Activated T-helper 1 cell treated with anti-CD3 and anti-CD28 coated beads, Interleukin-2, amount 50 U/mL, for 16 hours (primary cell): ENCODE measurements at places on chromosomes 6 and 20.

- no peak for DNase-seq
These were observed 14.9 kb downstream of the TREML2 start for GRCh38 chr6:41186031-41186562.

DNA sequence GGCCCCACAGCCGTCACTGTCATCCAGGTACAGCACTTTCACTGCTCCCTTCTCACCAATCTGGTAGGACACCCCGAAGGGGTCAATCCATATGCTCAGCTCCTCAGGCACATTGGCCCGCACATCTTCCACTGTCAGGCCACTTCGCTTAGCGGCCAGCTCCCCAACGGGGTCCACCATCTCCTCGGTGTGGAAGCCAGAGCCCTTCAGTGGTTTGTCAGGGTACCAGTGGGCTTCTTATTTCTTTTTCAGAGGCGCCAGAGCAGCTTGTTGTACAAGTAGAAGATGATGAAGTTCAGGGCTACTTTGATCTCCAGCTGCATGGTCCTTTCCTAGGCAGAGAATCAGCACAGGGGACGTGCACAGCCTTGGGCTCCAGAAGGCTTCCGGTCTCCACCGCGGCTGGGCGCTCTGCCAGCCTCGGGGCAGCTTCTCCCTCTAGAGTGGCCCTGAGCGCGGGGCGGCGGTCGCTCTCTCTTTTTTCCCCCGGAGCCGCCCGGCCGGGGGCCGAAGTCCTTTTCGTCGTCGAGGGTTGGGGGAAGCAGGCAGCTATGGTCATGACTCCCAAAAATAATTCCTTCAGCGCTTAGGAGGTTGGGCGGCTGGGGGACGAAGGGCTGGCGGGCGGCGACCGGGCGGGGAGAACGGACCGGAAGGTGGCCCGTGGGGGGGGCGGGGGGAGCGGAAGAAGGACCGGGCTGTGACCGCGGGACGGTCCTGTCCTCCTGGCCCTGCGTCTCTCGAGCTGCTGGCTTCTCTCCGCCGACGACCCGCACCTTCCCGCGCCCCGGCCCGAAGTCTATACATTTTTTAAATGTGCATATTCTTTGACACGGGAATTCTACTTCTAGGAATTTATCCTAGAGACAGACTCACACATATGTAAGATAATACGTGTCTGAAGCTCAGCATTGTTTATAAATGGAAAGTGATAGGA, 6.5 kb upstream of the ZSCAN9 start:
- no peak for DNase-seq

DNA sequence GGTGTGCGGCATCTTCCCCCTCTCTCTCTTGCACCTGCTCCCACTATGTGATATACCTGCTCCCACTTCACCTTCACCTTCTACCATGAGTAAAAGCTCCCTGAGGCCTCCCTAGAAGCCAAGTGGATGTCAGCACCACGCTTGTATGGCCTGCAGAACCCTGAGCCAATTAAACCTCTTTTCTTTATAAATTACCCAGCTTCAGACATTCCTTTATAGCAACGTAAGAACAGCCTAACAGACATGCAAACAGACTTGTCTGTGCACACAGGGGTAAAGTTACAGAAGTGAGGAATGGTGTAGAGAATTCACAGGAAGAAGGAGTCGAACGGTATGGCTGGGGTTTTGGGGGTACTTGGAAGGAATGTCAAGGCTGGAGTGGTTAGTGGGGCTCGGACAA, 14.8 kb upstream of the TGM2 start:
- DNase-seq = no peak

- no peak for DNase-seq
These were observed 21.6 kb downstream of the TPX2 start for GRCh38 chr20:31760519-31761240.

GRCh38 chr20:62656919-62657588, 14.8 kb downstream of the SLCO4A1 start:
- no peak for DNase-seq

GRCh38 chr20:60558486-60558885, 600.3 kb downstream of the CDH26 start:
- no peak for DNase-seq

DNA sequence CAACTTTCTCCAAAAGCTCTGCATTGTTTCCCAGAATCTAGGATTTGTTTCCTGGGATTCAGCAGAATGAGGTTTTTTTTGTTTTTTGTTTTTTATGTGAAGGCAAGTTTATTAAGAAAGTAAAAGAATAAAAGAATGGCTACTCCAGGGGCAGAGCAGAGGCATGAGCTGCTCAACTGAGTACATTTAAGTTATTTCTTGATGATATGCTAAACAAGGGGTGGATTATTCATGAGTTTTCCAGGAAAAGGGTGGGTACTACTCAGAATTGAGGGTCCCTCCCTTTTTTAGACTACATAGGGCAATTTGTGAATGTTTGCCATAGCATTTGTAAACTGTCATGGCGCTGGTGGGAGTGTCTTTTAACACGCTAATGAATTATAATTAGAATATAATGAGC, 292.5 kb upstream of the SGK1 start:
- DNase-seq = no peak

DNA sequence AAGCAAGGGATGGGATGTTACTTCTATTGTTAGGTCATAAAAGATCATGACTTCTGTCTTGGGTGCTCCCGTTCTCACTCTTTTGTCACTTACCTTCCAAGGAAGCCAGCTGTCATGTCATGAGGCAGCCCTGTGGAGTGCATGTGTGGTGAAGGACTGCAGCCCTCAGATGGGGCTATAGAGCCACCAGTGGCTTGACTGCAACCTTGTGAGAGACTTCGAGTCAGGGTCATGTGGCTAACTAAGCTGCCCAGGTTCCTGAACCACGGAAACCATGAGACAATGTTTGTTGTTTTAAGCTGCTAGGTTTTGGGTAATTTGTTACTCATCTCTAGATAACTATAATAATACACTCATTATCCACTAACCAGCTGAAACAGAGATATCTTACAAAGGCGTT, 477.1 kb downstream of the BTBD3 start:
- DNase-seq = no peak

DNA sequence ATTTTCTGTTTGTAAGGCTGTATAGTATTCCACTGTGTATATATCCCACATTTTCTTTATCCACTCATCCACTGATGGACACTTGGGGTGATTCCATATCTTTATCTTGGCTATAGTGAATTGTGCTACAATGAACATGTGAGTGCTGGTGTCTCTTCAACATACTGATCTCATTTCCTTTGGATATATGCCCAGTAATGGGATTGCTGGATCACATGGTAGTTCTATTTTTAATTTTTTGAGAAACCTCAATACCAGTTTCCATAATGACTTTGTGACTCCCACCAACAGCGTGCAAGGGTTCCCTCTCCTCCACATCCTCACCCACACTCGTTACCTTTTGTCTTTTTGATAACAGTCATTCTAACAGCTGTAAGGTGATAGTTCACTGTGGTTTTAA, 166.0 kb downstream of the ARHGAP18 start:
- no peak for DNase-seq

DNA sequence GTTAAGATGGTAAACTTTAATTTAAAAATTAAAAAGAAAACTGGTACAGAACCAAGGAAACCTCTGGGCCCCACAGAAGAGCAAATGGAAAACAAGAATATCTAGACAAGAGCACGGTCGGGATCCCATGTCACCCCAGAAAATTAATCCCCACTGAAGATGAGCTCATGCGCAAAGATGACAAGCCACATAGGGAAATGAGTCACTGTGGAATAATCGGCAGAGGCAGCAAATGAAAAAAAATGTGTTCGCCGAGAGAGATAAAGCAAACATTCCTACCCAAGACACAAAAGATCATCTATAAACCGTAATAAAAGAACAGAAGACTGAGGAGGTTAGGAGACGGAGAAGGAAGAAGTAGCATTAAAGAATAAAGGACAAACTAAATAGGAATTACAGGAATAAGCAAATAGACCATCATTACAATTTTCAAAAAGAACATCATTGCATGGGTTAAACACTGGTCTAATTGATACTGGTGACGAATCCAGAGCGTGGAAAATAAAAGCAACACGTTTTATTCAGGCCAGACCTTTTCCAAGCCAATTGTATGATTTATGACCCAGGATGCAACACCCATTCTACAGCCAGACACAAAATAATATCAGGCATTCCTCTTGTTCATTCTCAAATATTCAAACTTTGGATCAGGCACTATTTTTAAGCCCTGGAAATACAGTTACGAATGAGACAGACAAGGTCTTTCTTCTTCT, 138.0 kb upstream of the ARID1B start:
- no peak for DNase-seq

DNA sequence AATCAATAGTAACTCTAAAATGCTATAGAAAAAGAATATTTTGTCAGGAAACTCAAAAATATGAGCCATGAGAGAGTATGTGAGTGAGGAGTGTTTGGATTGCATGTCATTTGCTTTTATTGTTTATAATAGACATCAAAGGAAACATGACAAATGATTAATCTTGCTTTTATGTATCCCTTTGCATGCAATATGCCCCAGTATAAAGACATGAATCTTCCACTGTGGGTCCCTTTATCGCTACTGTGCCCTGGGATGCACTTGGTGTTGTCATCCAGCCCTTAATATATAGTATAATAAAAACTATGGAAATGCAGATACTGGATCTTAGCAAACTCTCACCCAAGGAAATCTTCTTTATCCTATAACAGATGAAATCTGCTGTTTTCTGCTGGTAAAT, 77.3 kb downstream of the LAMA4 start:
- DNase-seq = no peak

DNA sequence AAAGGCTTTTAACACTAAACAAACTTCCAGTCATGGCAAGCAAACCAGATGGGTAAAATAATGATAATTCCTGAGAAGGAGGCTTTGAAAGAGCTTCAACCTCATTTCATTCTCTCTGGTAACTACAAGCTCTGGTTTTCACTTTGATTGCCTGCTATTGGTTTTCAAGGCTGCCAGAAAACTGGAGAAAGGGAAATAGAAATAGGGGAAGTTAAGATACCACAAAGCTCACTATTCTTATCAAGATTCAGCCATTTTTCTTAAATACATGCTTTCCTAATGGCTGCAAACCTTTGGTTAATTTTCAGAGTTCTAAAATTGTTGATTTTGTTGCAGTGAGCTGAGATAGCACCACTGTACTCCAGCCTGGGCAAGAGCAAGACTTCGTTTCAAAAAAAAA, 42.5 kb upstream of the NELFCD start:
- DNase-seq = no peak

DNA sequence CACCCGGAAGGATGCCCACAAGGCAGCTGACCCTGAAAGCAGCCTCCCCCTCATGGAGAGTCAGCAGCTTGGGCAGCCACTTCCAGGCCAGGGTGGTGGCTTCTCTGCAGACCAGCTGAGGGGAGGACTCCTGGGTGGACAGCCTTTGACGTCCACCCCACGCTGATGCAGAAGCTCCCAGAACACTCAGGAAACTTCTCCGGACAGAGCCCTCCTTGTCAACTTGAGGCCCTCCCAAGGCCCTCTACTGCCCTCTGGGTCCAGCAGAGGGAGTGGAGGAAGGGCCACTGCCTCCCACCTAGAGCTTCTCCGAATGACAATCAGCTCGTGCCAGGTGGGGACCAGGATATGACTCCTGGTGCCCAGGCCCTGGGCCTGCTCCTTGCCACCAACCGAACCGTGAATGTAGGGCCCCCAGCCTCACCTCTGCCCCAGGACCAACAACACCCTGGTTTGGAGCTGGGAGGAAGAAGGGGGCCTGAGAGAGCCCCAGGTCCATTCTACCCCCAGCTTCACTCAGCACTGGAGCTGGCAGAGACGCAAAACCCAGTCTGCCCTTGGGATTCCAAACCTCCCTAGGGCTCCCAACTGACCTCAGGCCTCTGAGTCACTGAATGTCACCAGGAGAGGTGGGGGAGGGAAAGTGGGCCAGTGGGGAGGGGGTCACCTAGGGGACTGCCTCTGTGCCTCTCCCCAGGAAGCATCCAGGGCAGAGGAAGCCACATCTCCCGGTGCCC, 10.9 kb upstream of the SLC22A7 start:
- no peak for DNase-seq

DNA sequence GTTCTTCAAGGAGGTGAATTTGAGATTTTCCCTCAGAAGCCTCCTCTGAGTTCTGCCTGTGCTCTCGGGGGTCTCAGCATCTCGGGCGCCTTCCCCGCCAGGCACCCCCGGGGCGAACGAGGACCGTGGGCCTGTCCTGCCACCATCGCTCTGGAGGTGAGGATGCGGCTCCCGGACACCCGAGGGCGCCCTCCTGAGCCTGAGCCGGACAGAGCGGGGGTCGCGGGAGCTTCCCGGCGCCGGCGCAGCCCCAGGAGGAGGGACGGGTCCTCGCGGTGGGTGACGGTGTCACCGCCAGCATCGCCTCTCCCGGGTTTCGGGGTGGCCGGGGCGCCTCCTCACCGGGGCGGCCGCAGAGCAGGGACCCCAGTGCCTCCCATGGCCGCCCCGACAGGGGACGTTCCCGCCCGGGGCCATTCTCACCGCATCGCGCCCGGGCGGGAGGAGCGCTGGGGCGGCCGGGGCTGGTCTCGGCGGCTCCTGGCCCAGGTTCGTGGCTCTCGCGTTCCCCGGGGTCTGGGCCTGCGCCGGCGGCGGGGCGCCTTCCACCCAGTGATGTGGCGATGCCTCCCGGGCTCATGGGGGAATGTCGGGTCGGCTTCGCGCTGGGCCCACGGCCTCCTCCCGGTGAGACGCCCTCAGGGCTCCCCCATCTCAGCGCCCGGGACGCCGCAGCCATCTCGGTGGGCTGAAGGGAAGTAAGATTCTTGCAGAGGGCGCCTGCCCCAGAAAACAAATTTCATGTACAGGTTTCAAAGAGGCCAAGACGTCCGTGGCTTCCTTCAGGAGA, 210.5 kb downstream of the ERMARD start:
- DNase-seq = no peak

DNA sequence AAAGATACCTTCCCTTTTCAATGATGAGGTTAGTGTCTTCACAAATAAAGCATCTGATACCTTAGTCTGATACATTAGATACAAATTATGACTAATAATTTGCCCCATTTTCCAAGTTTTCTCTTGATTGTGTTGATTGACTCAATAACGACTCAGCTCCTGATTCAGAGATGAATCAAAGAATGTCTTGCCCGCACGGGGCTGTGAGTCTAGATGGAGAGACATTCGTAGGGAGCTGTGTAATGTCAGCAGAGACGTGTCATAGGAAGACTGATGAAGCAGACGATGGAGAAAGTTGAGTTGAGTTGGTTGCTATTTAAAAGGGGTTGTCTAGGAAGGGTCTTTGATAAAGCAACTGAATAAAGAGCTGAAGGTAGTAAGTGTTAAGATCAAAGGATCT, 78.2 kb downstream of the TSHZ2 start:
- no peak for DNase-seq
